Panc1 (cell line): ENCODE measurements at places on chromosomes 7 and 10. TPM values are rescaled to one million over a fixed set of nuclear protein-coding genes. Genes with fewer than 3 reads are reported as not detected.

IQCE gene
- total RNA-seq, result 44.8 TPM

ADRA2A gene
- total RNA-seq, result 0.05 TPM

VWC2 gene
- not detected for total RNA-seq

CASD1 gene
- 14.7 TPM for total RNA-seq

SYCE1 gene
- total RNA-seq, result not detected

ZNF853 gene
- 1.4 TPM for total RNA-seq

AGBL3 gene
- total RNA-seq, result 2.5 TPM

KLHDC10 gene
- total RNA-seq, result 26.7 TPM

LHPP gene
- total RNA-seq, result 15.0 TPM

DDC gene
- total RNA-seq, result not detected

TMEM213 gene
- total RNA-seq, result not detected

TMEM236 gene
- 0.05 TPM for total RNA-seq

ELMO1 gene
- 0.80 TPM for total RNA-seq

C10orf90 gene
- 0.67 TPM for total RNA-seq

ZNF316 gene
- total RNA-seq, result 37.8 TPM

JCAD gene
- 40.7 TPM for total RNA-seq

NANOS1 gene
- total RNA-seq, result 18.0 TPM

PTN gene
- total RNA-seq, result 0.13 TPM

MBLAC1 gene
- 5.2 TPM for total RNA-seq

FAM25G gene
- not detected for total RNA-seq

GPER1 gene
- total RNA-seq, result 2.9 TPM

MRPS17 gene
- 28.9 TPM for total RNA-seq

RGR gene
- total RNA-seq, result not detected

COL26A1 gene
- 25.8 TPM for total RNA-seq

SPDYE2 gene
- total RNA-seq, result not detected

ADAM12 gene
- total RNA-seq, result 0.10 TPM

CCDC146 gene
- 1.2 TPM for total RNA-seq

PAX4 gene
- total RNA-seq, result not detected

HOXA6 gene
- 3.3 TPM for total RNA-seq

ACBD7 gene
- total RNA-seq, result 1.8 TPM

CPA2 gene
- 0.87 TPM for total RNA-seq

CALML5 gene
- not detected for total RNA-seq

TRIM50 gene
- total RNA-seq, result not detected

PLAC9 gene
- total RNA-seq, result not detected

LRRC61 gene
- 13.8 TPM for total RNA-seq

GUSB gene
- total RNA-seq, result 47.4 TPM

AMZ1 gene
- 0.57 TPM for total RNA-seq

TEX36 gene
- total RNA-seq, result not detected

PFKFB3 gene
- total RNA-seq, result 17.1 TPM

PPP1R3C gene
- total RNA-seq, result 1.2 TPM

TMEM106B gene
- total RNA-seq, result 89.0 TPM

TMEM176A gene
- total RNA-seq, result 0.39 TPM

SFTPA1 gene
- 3.8 TPM for total RNA-seq

EPHB6 gene
- total RNA-seq, result 0.54 TPM

SVOPL gene
- total RNA-seq, result not detected
